NCI-H146 (cell line): ENCODE measurements at places on chromosomes 3 and 15.
A peak's percentile ranks its signal among the peaks of the same experiment; 100 is the strongest.

DNA sequence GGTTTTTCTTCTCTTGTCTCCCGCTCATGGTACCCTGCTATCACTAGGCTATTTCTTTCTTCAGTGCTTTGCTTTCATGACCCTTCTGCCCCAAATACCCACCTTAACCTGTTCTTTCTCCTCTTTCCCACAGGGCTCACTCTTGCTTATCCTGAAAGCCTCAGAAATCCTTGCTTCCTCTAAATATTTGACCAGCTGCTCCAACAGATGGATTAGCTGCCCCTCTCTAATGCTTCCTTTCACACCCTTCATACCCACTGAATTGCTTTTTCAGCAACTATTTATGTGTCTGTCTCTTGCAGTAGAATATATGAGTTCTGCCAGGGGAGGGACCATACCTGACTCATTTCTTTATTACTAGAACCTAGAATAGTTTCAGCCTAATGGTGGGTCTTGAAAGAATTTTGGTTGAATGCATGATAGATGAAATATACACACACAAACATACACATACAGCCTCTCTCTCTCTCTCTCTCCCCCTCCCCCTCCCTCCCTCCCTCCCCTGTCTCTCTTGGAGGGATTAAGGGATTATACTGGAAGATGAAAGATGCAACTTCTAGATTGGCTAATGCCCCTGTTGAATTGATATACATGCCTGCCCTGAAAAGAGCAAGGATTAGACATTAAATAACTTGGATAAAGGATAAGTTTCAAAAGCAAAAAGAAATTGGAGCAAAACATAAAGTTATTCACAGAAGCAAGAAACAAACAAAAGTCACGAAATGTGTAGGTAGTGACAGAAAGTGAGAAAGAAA is 95.0 kb upstream of the GADL1 start:
- peak; percentile 72 for DNase-seq

DNA sequence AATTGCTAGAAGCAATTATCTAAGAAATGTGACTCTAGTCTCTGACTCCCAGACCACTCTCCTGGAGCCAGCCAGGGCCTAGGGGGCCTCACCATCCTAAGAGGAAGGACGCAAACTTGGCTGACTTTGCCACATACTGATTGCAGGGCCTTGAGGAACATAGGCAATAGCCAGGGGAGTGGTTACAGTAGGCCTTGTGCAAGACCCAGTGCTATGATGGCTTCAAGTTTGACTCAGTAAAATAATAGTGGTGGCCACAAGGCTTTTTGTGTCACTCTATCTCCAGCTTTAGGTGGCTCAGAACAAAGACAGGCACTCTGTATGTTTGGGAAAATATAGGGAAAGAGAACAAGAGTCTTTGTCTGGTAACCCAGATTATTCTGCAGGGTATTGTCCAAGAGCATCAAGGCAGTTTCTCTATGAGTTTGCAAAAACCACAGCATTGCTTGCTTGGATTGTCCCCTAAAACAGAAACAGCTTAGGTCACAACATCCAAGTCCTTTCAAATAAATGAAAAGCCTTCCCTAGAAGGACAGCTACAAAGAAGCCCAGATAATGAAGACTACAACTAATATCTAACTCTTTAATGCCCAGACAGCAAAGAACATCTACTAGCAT is 631.5 kb downstream of the PYDC2 start:
- no peak for DNase-seq

DNA sequence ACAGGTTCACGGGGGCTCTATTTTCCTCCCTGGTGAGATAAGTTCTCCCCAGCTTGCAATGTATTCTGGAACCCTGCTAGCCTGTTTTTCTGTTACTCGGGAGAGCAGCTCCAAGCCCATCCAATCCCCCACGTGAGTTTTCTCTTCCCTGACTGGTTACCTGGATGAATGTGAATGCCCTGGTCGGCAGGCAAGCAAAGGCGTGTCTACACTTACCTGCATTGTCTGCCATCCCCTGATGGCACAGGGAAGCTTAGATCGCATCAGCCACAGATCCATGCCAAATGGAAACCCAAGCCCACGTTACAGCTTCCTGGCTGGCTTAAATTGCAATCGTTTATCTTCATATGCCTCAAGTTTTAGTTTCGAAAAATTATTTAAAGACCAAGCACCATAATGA is 149.9 kb downstream of the FOXP1 start:
- peak; percentile 0 for DNase-seq

GRCh38 chr3:157248590-157249422 is 88.9 kb upstream of the CCNL1 start:
- peak; percentile 53 for DNase-seq

DNA sequence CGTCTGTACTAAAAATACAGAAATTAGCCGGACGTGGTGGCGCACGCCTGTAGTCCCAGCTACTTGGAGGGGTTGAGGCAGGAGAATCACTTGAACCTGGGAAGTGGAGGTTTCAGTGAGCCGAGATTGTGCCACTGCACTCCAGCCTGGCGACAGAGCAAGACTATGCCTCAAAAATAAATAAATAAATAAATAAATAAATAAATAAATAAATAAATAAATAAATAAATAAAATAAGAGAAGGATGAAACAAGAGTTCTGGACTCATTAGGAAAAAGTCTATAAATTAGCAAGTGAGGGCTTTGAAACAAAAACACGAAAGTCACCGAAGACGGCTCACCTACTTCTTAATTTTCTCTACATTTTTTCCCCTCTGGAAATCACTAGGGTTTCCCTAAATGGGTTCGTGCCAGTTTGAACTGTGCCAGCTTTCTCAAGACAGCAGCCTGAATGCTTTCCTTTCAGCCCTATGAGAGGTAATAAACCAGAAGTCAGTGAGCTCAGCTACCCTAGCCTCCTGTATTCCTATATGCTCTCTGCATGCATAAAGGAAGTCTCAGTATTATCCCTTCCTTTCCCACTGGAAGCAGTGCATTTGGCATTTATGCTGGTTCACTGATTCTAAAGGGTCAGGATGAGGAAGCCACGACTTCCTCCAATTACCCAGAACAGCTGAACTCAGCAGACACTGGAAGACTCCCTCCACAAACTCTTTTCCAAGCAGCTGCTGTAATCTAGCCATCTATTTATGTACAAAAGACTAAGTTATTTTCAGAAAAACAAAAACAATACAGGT is 266.9 kb downstream of the ZBBX start:
- DNase-seq: no peak

- DNase-seq: no peak
Measured at GRCh38 chr3:113259196-113259595, 47.8 kb downstream of the BOC start.

DNA sequence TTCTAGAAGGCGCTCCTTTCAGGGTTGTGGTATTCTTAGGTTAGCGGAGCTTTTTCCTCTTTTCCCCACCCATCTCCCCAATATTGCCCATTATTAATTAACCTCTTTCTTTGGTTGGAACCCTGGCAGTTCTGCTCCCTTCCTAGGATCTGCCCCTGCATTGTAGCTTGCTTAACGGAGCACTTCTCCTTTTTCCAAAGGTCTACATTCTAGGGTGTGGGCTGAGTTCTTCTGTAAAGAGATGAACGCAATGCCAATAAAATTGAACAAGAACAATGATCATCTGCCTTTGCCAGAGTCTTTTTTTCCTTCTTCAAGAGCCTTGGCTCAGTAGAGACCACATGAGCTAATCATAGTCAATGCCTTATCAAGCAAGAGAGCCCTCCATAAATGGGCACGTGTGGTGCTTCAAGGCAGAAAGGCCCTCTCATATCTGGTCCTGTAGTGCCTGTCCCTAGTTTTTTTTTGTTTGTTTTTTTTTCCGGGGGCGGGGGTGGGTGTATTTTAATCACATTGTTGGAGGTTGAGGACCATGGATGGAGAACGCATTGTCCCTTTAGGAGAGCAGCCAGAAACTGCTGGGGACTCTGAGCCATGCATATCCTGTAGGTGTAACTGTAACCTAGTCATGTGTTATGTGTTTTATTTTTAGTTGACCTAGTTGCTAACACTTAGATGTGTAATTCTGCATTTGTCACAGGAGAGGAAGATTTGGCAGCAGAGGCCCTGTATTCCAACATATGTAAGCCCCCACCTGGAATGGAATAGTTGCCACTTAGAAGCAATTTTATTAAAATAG is 64.7 kb upstream of the ACAD9 start:
- no peak for DNase-seq

- DNase-seq: no peak
Measured at GRCh38 chr15:81069356-81069755, 64.7 kb upstream of the CFAP161 start.

DNA sequence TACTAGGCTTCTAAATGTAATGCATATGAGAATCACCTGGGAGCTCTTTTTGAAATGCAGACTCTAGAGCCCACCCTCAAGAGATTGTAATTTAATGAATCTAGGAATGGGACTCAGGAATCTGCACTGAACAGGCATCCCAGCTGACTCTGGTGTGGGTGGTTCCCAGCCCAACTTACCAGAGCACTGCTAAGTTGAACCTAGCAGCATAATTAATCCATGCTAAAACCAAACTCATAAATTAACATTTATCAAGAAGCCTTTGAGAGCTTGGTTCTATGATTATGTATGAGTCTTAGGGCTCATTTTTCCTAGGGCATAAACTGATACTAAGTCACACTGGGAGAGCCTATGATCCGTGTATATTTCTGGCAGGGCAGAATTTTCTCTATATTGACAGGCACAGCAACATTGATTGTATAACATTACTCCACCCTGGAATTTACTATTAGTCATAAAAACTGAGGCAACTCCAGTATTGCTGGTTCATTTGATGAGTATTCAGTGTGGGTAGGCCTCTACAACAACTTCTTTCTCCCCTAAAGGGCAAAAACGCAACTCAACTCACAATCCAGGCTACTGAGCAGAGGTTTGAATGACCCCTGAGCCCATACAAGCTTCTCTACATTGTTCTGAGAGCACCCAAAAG is 10.7 kb upstream of the CSTA start:
- no peak for DNase-seq

DNA sequence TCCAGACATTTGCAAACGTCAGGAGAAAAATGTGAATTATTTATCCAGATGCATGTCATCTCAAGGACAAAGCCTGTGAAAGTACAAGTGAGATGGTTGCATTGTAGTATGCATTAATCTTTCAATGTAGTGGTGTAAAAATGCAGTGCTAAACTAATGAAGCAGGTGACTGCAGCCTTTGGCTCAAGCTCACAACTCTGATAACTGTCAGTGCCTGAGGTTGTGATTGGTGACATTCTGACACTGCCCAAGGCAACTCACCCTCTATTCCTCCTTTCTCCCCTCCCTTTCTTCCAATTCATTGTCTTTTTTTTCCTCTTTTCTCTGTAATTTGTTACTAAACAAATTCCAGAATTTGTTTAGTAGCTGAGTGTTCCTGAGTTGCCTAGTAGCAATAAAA is 20.0 kb upstream of the TMOD3 start:
- DNase-seq: no peak

DNA sequence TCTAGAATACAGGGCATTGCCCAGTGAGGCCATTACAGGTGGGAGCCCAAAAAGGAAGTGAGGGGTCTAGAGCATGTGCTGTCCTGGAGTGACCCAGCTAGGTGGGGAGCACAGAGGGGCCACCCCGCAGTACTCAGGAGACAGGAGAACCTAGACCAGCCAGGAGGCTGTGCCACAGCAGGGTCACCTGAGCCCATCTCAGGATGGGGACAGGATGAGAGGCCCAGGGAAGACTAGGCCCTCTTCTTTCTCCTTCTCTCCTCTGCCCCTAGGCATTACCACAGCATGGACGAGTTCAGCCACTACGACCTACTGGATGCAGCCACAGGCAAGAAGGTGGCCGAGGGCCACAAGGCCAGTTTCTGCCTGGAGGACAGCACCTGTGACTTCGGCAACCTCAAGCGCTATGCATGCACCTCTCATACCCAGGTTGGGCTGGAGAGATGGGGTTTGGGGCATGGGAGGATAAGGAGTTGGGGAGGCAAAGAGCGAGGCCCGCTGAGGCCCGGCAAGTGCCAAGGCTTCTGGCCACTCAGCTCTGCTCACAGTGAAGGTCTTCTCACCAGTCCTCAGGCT is 20.6 kb downstream of the LOXL1 start:
- DNase-seq: no peak

DNA sequence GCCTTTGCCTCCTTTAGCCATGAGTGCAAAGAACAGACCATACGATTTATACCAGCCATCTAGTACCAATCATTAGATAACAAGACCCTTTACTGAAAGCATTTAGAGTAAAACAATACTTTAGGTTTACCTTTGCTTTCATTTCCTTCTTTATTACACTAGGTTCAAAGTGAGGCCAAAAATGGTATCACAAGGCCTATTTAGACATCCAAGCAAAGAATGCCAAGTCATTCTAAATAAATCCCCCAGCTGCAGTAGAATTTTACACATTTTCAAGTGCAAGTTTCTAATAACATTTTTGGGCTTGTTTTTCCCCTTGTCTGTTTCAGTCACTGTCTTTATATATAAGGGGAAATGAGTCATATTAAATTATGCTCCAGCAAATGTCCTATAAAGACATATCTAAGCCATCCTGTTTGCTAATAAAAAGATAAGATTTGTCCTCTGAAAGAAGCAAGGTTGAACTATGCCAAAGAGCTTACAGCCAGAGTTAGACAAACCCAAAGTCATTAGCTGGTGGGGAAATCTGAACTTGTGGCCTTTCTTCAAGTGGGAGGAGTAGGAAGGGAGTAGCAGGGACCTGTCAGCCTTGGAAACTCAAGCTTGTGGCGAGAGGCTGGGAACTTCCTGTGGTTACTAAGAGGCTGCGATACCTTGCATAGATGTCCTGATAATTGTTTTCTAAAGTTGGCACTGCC is 232.7 kb downstream of the MECOM start:
- no peak for DNase-seq
